ENCODE measurements at places on chromosomes 7 and 10.

DNA sequence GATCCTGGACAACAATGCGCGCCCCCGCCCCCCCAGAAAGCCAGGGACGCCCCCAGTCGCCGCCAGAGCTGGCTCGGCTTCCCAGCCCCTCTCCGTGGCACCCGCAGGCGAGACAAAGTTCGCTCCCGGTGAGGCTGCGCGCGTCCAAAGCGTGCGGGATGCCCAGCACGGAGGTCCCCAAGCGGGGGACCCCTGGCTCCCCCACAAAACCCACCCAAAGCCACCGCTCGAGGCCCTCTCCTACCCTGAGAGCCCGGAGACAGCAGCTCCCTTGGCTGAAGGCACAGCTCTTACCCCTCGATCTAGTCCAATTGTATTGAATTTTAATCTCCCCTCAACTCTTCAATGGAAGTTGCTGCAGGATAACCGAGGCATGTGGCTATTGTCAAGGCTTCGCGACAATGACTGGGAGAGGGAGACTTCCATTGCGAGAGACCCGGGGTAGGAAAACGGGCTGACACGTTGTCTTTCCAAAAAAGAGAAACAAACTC lies 305.3 kb downstream of the PRPF18 start:
- no peak for DNase-seq

DNA sequence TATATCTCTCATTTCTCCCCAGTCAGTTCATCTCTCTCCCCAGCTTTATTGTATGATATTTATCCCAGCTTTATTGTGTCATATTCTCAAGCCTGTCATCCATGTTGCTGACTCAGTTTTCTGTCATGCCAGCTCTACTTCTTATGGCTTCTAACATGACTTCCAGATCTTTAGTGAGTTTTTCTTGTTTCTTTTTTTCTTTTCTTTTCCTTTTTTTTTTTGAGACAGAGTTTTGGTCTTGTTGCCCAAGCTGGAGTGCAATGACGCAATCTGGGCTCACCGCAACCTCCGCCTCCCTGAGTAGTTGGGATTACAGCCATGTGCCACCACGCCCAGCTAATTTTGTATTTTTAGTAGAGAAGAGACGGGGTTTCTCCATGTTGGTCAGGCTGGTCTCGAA lies 28.7 kb upstream of the CALU start:
- no peak for DNase-seq

DNA sequence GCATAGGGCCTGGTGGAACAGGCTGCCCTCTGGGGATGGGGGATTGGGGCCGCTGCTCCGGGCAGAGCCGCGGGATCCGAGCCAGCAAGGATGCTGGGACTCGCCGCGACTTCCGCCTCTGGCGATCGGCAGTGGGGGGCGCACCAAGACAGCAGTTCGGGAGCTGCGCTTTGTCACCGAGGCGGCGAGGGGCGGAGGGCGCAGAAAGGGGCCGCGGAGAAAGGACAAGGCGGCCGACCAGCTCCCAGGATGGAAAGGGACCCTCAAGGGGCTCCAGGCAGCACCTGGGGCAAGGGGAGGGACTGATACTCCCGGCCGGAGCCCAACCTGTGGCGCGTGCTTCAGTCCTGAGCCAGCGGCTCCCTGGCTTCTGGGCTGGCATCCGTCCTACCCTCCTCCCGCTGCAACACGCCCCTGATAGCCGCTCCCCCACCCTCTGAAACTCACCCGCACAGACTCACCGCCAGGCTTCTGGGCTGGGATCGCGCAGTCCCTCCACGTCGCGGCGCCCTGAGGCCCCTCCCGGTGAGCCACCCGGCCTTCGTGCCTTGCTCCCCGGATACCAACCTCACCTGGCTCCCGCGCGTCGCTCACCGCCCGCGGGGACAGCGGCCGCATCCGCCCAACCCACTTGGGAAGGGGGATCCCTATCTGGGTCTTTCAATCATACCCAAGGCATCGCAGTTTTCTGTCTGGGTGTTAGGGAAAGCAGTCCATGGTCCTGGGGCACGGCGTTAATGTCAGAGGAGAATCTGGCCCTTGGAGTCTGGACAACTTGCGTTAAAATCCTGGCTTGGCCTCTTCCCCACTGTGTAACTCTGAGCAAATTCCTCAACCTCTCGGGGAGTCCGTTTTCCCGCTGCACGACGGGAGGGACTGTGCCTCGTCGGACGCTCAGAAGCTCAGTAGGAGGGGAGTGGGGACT lies 7.0 kb upstream of the EVX1 start:
- DNase-seq = no peak

GRCh38 chr7:15158141-15158810 lies 255.7 kb upstream of the DGKB start:
- no peak for DNase-seq

- DNase-seq = no peak
These were observed 21.5 kb downstream of the RBM33 start for GRCh38 chr7:155665957-155666287.

- no peak for DNase-seq
These were observed 184.7 kb downstream of the CHCHD3 start for GRCh38 chr7:132897093-132897687.

GRCh38 chr7:138951953-138952352 lies 29.2 kb downstream of the KIAA1549 start:
- DNase-seq = no peak

- DNase-seq = no peak
These were observed 52.8 kb downstream of the REEP3 start for GRCh38 chr10:63574011-63574410.

DNA sequence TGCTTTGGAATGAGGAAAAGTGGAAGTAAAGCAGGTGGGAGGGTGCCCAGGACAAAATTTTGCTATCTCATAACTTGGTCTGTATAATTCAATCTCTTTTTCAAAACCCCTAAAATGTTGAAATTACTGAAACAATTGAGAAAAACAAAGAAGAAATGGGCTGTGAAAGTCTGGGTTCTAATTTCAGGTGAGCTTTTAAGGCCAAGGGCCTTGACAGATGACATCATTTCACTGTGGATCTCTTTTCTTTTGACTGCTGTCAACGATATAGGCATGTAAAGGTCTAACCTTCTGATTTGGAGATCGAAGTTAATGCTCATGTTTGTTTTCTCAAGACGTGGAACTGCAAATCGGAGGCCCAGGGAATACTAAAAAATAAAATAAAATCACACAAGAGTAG lies 127.8 kb downstream of the ITGA8 start:
- no peak for DNase-seq

GRCh38 chr10:61888744-61889143 lies 12.8 kb upstream of the ARID5B start:
- DNase-seq = no peak

DNA sequence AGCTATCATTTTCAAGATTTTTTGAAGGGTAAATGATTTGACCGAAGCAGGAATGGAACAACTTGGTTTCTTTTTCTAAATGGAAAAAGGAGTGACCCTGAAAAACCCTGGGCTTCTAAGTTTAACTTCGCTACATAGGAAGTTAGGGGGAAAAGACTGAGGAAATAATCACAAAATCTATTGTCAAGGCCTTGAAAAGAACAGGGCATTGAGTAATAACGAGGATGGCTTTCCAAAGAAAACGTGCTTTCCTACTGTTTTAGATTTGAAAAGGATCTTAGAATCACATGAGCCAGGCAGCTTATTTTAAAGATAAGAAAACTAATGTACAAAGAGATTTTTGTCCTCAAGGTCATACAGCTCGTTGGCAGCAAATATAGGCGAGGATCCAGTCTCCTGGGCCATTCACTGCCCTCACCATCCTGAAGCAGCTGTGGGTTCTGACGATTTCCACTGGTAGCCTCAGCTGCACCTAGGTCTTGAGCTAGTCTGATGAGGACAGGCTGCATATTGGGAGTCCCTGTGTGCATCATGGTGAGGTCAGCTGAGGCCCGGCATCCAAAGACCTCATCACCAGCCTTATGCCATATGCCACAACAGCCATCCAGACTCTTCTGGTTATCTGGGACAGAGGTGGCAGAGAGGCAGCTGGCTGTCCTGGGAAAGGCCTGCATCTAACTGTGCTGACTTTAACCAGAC lies 384.7 kb upstream of the NRP1 start:
- no peak for DNase-seq

DNA sequence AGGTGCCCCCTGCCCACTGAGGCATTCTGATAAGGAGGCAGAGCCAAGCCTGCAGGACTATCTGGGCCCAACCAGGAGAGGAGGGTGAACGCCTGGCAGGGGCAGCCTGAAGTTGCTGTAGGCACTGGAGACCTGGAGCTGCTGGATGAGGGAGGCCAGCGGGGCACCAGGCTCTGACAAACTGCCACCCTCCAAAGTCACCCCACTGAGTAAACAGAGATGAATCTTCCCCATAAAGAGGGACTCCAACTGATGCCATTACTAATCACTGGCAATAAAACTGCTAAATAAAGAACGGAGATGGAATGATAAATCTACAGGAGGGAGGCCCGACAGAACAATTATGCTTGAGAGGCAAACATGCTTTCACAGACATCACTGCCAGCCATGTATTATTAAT lies 44.2 kb downstream of the DRGX start:
- DNase-seq = no peak

DNA sequence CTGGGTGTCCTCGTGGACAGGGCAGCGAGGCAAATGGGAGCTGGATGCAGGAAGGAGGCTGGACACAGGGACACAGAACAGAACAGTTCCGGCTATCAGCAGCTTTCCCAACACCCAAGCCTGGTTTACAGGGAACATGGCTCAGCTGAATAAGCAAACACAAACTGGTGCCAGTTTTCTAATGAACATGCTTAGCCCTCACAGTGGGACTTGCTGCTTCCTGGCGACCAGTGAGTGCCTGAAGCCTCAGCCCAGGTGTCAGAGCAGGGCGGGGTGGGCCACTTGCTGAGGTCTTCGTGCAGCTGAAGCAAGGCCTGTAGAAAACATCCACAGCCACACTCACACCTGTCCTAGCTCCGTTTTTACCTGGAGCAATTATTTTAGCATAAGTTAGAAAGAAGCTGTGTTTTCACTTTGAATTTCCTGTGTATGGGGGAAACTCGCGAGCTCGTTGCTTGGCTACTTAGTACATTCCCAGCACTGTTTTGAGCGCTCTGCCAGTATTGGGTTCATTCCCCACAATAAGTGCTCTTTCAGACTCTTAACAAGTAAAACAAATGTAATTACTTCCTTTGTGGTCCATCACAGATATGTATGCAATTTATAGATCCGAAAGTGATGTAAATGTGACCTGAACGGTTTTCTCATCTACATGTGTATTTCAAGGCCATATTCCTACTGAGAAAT lies 261.2 kb upstream of the SHH start:
- no peak for DNase-seq

- DNase-seq = no peak
These were observed 400.6 kb downstream of the DNAJB6 start for GRCh38 chr7:157737151-157738065.

GRCh38 chr10:49592726-49593563 lies 17.2 kb upstream of the SLC18A3 start:
- peak; percentile 63 for DNase-seq

GRCh38 chr10:122475100-122475499 lies 13.7 kb downstream of the HTRA1 start:
- DNase-seq = peak; percentile 86

- no peak for DNase-seq
These were observed 99.0 kb upstream of the FZD1 start for GRCh38 chr7:91165006-91165845.

DNA sequence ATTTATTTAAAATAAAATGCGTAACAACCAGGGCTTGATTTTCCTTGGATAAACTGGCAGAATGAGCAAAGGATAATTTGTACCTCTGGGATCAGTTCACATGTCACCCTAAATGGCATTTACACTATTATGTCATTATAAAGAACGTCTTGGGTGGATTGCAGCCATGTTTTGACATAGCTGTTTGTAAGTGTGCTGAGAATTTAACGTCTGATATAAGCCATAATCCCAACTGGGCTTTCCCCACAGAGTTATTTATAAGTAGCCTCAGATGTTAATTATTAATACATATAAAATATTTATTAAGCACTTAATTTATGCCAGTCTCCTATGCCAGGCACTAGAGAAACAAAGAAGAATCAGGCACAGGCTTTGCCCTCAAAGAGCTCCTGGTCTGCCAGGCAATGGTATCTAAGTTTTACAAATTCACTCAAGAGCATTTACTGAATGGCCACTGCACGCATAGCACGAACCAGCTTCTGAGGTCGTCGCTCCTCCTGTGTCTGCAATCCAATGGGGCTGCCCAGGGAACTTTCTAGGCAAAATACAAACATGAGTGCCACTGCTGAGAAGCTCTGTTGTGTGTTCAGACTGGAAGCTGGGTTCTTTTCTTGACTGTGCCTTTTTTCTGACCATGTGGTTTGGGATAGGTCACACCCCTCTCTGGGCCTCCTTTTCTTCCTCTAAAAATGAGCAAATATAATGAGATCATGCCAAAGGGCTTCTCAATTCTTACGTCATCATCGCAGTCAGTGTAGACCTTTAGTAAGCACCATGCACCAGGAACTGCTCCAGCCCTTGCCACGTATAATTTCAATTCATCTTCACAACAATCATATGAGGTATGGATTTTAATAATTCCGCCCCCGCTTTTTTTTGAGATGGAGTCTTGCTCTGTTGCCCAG lies 11.3 kb upstream of the CTBP2 start:
- no peak for DNase-seq

- no peak for DNase-seq
These were observed 240.4 kb downstream of the KIAA1217 start for GRCh38 chr10:24449321-24449740.

DNA sequence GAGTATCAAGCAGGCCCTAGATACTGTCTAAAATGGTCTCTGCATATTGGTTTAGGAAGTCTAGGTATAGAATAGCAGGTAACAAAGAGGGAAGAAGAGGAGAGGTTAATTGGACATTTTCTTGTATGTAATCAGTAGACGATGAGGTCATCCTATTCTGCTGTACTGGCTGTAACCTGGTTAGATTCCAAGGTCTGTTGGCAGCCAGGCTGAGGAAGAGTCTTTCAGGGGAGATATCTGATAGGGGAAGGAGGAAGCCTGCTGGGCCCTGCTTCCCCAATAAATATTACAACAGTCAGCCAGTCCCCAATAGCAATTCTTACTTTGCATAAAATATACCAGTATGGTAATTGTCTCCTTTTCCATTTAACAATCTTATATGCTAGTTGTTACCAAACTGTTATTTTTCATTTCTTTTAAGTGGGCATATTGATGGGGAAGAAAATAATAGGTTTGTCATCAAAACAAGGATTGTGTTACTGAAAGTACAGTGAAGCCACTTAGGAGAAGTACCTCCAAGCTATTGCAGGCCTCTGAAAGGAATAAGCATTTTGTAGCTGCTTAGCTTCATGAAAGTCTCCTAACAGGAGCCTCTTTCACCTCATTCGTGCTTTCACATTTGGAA lies 186.4 kb downstream of the LRRC4 start:
- DNase-seq = no peak

DNA sequence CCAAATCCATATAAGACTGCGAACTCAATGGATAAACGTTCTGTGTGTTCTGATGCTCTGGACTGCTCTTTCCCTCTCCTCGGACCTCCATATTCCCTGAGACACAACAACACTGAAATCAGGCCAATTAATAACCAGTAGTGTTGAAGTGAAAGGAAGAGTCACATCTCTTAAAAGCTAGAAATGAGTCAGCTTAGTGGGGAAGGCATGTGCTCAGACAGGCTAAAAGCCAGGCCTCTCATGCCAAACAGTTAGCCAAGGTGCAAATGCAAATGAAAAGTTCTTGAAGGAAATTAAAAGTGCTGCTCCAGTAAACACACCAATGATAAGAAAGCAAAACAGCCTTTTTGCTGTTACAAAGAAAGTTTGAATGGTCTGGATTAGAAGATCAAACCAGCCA lies 29.3 kb downstream of the TNS3 start:
- DNase-seq = no peak
